ENCODE measurements at places on chromosomes 2 and 18.

DNA sequence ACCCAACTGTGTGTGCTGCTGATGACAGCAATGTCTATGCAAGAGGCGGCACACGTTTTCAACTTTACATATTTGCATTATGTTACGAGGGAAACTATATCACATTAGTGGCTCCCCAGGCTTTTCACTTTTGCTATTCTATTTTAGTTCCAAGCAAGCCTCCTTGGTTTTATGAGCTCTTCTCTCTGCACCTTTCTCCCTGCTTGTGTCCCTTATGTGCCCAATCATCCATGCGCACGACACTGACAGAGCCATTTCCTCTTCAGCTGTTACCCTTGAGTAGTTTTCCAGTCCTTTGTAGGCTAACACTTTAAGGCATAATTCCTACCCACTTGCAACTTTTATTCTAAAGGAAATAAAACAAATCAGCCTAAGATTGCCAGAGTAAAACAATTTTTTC is 154.3 kb downstream of the TCF4 start:
- DNase-seq: no peak

- no peak for DNase-seq
Measured at GRCh38 chr18:42635378-42636048, 480.0 kb downstream of the RIT2 start.

- DNase-seq: no peak
Measured at GRCh38 chr2:187594801-187595200, 40.6 kb upstream of the TFPI start.

DNA sequence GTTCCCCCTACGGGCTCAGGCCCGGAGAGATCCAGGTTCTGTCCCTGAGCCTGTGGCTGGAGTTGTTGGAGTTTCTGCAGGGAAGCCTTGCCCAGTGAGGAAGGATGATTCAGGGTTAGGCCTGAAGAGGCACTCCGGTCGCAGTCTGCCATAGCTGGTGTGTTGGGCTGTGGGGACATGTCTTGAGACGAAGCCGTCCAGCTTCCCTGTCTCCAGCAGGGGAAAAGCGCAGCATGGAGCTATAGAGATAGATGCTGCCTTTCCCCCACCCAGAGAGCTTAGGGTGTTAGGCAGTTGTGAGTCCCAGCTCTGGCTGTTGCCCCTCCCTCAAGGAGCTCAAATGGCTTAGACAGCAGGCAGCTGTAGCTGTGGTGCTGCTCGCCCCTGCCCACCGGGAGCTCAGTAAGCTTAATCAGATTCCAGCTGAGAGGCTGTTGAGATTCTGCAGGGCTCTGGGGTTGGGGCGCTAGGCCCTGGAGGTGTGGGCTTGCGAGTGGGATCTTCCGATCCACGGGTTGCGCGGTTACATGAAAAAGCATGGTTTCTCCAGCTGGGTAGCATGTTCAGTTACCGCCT is 103.9 kb downstream of the PMAIP1 start:
- DNase-seq: no peak

DNA sequence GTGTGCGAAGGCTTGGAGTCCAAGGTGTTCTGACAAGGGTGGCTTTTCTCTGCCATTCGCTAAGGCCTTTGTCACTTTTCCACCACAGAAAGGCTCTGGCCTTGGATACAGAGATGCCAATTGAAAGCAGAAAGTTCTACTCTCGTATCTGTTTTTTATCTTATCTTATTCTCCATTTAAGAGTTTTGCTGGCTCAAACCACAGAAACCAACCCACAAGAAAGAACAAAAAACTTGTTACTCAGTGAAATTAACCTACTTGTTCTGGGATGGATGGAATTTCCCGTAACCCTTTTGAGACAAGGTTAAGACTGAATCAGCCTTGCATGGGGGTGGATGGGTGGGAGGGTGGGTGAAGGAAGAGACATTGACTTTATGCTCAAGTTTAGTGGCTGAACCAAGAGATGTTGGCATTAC is 221.7 kb downstream of the CDH20 start:
- no peak for DNase-seq

DNA sequence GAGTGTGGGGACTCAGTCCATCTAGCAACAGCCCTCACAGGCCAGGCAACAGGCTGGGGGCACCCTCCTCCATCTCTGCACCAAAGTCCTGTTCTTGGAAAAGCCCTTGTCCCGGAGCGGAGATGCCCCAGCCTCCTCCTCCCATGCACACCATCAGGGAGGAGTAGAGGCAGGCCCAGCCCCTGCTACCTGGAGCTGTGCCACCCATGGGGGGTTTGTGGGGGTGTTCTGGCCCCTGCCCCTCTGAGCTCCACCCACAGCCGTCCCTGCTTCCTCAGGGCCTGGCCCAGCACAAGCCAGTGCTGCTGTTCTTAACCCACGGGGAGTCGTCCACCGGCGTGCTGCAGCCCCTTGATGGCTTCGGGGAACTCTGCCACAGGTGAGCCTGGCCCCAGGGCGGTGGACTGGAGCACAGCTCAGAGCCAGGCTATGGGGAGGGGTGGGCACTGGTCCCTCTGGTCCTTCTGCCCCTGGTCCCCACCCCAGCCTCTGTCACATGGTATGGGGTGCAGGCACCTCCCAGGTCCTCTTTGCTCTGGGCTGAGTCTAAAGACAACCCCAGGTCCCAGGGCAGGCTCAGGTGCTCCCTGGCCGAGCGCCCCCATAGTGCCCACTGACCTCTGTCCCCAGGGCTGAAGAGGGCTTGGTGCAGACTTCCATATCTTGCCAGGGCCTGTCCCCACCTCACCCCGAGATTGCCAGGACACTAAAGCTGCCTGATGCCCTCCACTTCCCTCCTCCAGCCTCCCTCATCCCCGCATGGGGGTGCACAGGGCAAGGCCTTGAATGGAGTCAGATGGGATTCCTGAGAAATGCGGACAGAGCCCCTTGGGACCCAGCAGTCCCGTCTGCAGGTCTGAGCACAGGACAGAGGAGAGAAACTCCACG is 2.7 kb downstream of the AGXT start:
- DNase-seq: no peak

DNA sequence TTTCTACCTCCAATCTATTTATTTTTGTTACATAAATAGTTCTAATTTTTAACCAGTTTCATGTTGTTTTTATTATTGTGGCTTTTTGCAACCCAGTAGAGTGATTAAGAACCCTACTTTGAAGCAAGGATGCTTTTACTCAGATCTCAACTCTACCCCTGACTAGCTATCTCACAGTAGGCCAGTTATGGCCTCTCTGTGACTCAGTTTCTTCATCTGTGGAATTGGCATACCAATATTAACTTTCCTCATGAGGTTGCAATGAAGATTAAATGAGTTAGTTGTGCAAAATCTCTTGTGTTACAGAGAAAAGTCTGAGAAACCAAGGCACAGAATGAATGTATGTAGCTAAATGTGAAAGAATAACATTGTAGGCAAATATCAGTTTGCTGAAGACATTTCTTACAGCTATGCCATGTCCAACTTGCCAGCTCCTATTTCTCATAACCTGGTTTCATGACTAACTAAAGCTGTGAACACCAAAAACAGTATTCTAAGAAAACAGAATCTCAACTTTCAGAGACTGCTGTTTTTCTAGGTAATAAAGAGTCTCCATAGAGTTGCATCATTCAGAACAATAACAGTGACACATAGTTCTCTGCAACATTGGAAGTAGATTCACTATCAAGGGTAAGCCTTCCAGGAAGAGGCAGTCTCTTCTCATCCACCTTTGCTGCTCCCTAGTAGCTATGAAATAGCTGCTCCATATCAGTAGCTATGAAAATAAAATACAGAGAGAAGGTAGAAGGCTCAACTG is 33.2 kb upstream of the CYTIP start:
- no peak for DNase-seq

DNA sequence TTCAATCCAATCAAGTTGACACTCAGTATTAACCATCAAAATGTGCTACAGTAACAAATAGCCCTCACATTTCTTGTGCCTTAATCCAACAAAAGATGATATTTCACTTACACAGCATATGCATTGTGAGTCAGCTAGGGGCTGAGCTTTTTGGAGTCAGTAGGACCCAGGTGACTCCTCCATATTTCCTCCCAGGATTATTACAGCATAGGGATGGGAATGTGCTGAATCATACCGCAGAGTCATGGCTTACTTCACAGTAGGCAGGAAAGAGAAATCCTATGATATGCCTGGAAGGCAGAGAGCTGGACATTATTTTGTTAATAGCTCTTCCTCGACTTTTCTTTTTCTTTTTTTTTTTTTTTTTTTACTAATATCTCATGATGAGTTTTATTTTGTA is 153.3 kb downstream of the TMEM182 start:
- DNase-seq: no peak

DNA sequence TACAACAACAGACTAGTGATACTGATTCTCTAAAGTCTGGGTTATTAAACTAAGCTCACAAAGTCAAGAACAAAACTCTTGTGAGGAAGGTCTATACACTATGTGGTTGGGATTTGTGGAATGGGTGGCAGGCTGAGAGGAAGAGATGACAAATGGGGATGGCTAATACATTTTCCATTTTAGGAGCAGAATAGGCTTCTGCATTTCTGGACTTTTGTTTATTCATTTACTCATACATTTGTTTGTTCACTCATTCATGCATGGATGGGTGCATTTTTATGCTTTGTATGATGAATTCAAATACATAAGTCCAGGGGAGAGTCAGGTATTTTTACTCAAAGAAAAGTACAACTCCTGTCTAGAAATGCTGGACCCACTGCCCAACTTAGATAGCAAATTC is 637.4 kb upstream of the CDH2 start:
- no peak for DNase-seq

DNA sequence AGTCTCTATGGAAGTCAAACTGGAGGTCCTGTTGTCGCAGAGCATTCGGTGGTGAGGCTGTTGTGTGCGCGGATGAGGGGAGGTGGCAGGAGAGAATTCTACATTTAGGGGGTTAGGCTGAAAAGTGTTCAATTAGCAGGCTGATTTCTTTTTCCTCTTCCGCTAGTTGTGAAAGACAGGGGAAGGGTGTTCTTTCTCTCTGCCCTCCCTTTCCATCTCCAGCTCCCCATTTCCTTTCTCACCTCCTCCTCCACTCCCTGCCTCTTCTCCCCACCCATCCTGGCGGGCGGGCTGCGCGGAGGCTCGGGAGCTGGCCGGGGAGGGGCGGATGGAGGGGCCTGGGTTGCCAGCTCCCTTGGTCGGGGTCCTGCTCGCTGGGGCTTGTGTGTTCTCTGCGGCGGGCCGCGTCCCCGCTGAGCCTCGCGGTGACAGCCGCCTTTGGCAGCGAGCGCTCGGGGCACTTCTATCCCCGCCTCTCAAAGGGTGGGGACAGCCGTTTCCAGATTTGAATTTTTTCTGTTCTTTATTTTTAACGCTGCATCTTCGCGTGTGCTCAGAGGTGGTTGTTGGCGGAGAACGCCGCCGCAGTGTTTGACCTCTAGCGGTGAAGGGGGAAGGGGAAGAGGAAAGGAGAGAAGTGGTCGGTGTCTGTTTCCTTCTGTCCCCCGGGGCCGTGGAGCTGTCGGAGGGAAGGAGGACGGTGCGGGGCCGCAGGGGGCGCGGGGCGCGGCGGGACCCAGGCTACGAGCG is 3.6 kb downstream of the SOX11 start:
- no peak for DNase-seq

GRCh38 chr2:24482251-24482971 is 8.6 kb upstream of the NCOA1 start:
- DNase-seq: no peak

- no peak for DNase-seq
Measured at GRCh38 chr2:202096736-202097135, 23.7 kb downstream of the KIAA2012 start.

DNA sequence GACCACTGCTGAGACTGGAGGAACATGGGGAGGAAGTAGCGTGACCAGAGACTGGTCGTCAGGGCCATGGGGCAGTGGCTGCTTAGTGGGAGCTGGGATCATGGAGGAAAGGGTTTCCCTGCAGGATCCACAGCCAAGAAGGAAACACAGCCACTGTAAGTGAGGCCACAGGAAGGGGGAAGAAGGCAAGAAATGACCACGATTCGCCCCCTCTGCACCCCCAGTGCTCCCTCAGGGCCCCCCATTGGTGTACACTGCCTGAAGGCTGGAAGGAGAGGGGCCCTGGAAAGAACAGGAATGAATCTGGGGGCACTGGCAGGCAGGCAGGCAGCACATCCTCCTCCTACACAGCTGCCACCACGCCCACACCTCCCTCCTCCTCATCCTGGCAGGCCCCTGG is 62.5 kb upstream of the RMDN2 start:
- DNase-seq: no peak

DNA sequence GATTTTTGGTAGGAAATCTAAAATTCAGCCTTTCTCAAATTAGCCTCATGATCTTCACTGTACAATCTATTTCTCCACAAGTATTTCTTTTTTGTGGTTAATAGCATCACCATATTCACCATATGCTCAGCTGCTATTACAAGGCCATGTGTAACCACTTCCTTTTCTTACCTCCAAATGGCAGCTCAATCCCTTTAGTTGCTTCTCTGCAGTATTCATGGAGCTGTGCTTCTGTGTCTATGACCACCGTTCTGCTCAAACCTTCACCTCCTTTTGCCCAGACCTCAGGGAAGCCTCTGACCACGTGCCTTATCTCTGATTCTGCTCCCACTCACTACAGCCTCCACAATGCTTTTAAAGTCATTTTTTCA is 126.7 kb upstream of the TMEM200C start:
- DNase-seq: no peak
